WTC11 (cell line): ENCODE measurements at places on chromosomes 4 and X. TPM values are rescaled to one million over a fixed set of nuclear protein-coding genes. Genes with fewer than 3 reads are reported as not detected.

- no peak overlapping the region for H3K27ac ChIP-seq
- H3K4me1 ChIP-seq = no peaks in the 10 kb centered on the region
- DNase-seq = no peak
- no peak overlapping the region for H3K4me3 ChIP-seq
- H3K36me3 ChIP-seq = no peaks in the 10 kb centered on the region
Observed at GRCh38 chr4:15855804-15856475, 77.8 kb downstream of the CD38 start.

- peak overlapping the region; percentile 84 for H3K4me3 ChIP-seq
- peak; percentile 21 for DNase-seq
- H3K4me1 ChIP-seq = peaks cover 30% of the 10 kb centered on the region
Observed at GRCh38 chrX:118495958-118496762, 545 bp downstream of the DOCK11 start.

DNA sequence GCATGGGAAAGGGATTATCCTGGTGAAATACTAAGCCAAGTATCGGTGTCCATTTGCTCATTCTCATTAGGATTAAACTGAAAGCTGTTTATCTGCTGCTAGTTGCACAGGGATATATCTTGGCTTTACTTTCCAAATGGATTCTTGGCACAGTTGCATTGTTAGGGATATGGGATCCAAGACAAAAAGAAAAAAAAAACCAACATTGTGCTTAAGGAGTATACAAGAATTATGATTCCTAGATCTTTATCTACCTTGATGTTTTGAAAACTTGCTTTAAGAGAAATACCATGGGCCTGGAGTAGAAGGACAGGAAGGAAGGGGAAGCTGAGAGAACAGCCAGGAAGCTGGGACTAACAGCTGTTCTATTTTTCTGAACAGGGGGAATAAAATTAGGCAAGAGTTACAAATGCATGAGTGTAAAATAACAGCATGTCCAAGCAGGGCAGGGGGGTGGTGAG lies 107.6 kb downstream of the ATXN3L start:
- peak overlapping the region; percentile 42; the same call in 1 of the 2 replicates for H3K27ac ChIP-seq
- no peaks in the 10 kb centered on the region for H3K27me3 ChIP-seq
- peaks cover 4% of the 10 kb centered on the region; the same call in 1 of the 2 replicates for H3K36me3 ChIP-seq
- peaks cover 15% of the 10 kb centered on the region for H3K4me1 ChIP-seq
- no peak for DNase-seq

RIBC1 gene
- total RNA-seq = 0.94 to 1.1 TPM (median 1.1 TPM) in 3 replicates

ZFYVE28 gene
- total RNA-seq = 4.5 to 7.8 TPM (median 6.0 TPM) in 3 replicates

DNA sequence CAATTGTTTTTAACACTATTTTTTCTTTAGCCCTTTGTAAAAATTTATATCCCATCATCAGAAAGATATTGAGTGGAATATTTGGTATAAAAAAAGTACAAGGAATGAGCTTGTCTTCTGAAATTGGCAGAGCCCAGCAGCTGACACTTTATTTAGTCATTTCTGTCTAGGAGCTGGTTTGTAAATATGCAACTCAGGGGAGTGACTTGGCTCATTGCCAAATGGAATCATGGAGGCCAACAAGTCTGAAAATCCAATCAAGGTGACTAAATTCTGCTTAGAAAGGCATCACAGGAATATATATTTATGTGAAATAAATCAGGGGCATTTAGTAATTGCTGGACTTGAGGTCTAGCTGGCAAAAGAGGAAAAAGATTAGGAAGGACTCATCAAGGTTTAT lies 74.4 kb downstream of the OTC start:
- no peak overlapping the region for H3K4me3 ChIP-seq
- H3K36me3 ChIP-seq = no peaks in the 10 kb centered on the region
- no peak for DNase-seq
- no peaks in the 10 kb centered on the region for H3K27me3 ChIP-seq

- peaks cover 13% of the 10 kb centered on the region for H3K4me1 ChIP-seq
- no peak for DNase-seq
- no peaks in the 10 kb centered on the region; the same call in 1 of the 2 replicates for H3K27me3 ChIP-seq
- no peak overlapping the region for H3K4me3 ChIP-seq
- H3K27ac ChIP-seq = no peak overlapping the region
Observed at GRCh38 chrX:8520791-8521190, 56.2 kb downstream of the VCX3B start.

SERTM2 gene
- 0.18 to 0.41 TPM (median 0.37 TPM) in 3 replicates for total RNA-seq

DNA sequence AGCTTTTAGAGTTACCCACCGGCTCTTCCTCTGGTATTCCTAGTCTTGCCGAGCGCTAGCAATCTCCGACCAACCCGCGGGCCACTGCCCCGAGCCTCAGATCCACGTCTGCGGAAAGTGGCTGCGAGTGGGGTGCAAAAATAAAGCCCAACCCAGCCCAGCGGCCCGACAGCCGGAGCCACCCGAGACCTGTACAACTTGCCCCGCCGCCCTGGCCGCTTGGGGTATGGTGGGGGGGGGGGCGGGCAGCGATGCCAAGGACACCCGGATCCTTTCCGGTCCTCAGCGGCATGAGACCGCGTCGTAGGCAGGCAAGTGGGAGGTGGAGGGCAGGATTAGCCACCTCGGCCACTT lies 1.6 kb downstream of the SLITRK4 start:
- H3K27ac ChIP-seq = no peak overlapping the region
- no peaks in the 10 kb centered on the region; the same call in 1 of the 2 replicates for H3K27me3 ChIP-seq
- H3K4me1 ChIP-seq = no peaks in the 10 kb centered on the region
- no peak for DNase-seq
- H3K36me3 ChIP-seq = peaks cover 23% of the 10 kb centered on the region

DNA sequence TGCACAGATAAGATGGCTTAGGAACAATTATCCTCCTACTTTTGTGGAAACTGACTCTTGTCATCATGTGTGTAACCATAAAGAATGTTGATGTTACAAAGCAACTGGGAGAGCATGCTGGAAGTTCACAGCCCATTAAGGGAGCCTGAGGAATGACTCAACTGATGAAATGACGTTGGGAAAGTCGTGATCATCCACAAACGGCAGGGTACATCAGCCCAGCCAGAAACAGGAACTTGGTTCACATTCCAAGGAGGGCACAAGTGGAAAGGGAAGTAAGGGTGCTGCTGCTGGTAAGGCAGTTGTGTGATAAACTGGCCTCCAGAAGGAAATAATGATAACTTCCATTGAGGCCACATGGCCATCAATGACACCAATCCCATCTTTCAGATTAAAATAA lies 6.7 kb downstream of the TEC start:
- peaks cover 21% of the 10 kb centered on the region for H3K4me1 ChIP-seq
- H3K4me3 ChIP-seq = no peak overlapping the region
- H3K27me3 ChIP-seq = no peaks in the 10 kb centered on the region
- peaks cover 14% of the 10 kb centered on the region for H3K36me3 ChIP-seq
- no peak for DNase-seq

SYN1 gene
- total RNA-seq = 7.1 to 8.3 TPM (median 7.3 TPM) in 3 replicates

- peaks cover 58% of the 10 kb centered on the region for H3K4me1 ChIP-seq
- no peak overlapping the region for H3K4me3 ChIP-seq
- no peak overlapping the region for H3K27ac ChIP-seq
Observed at GRCh38 chr4:98517218-98518021, 141.0 kb downstream of the TSPAN5 start.

GRCh38 chr4:147157860-147158701 lies 212.4 kb upstream of the TTC29 start:
- DNase-seq = peak; percentile 70
- no peaks in the 10 kb centered on the region for H3K36me3 ChIP-seq
- H3K27me3 ChIP-seq = no peaks in the 10 kb centered on the region
- H3K4me3 ChIP-seq = peak overlapping the region; percentile 60

DNA sequence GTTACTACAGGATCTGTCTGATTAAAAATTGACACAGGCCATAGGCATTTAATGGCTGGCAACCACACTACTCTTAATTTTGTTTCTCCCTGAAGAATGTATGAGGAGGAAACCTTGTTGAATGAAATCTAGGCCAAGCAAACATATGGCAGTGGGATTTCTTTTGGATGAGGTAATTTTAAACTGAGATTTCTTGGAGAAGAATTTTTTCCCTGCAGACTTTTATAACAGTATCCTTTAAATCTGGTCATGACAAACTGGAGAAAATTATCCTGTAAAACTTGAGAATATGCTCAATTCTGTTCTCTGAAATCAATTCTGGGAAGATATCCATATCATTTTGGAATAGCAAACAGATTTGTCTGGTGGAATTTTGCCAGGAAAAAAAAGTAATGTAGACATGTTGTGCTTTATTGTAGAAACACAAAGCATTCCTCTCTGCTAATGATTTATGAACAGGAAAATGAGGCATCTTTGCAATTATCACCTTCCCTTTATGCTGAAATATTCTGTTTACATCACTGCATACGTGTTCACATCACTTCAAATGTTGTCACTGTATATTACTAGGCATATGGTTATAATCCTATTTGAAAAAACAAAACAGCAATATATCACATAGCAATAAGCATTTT lies 108.3 kb upstream of the ARSJ start:
- H3K36me3 ChIP-seq = peaks cover 10% of the 10 kb centered on the region
- H3K4me3 ChIP-seq = no peak overlapping the region
- peaks cover 16% of the 10 kb centered on the region for H3K4me1 ChIP-seq
- no peaks in the 10 kb centered on the region for H3K27me3 ChIP-seq
- H3K27ac ChIP-seq = peak overlapping the region; percentile 13; the same call in 1 of the 2 replicates

DCUN1D4 gene
- 33.3 to 36.2 TPM (median 34.3 TPM) in 3 replicates for total RNA-seq

GRCh38 chrX:133265331-133265730 lies 47.2 kb upstream of the TFDP3 start:
- DNase-seq = peak; percentile 79
- no peak overlapping the region for H3K27ac ChIP-seq
- no peaks in the 10 kb centered on the region for H3K36me3 ChIP-seq
- no peak overlapping the region; the same call in 1 of the 2 replicates for H3K4me3 ChIP-seq
- peaks cover 43% of the 10 kb centered on the region for H3K4me1 ChIP-seq
